Stimulated activated CD8-positive, alpha-beta memory T cell treated with anti-CD3 and anti-CD28 coated beads, Interleukin-2, amount 100 ng/mL, for 48 hours (primary cell): ENCODE measurements at places on chromosomes 1 and 21.

DNA sequence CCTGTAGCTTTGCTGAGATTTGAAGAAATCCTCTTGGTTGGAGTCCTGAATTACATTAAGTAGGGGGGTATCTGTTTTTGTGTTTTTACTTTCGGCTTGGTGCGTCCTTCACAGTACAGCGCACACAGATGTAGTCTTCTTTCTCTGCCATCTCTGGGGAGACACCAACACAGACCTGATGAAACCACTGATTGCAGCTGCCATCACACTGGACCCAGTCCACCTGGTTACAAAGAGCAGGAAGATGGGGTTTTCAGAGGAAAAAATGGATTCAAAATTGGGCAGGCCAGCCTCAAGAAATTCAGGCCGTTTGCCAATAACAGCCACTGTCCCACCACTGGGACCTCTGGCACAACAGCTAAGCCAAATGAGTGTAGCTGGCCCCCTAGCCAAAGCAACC lies 18.7 kb upstream of the SYT2 start:
- no peak for DNase-seq

DNA sequence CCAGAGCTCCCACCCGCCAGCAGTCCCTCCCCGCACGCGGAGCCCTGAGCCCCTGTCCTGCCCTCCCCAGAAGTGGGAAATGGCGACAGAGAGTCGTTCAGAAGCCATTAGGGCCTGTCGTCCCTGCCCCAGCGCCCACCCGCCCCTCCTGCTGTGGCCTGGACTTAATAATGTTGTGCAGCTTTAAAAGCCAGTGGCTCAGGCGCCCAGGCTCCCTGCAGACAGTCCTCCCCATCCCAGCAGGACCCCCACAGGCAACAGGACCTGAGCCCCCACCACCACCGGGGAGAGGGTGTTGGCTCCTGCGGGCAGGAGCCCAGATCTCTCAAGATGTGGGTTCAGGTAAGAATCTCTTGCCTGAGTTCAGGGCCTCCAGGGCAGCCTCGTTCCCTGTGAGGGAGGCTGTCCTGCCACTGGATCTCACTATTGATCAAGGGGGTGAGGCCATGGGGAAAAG lies 125.3 kb upstream of the RUNX3 start:
- no peak for DNase-seq

DNA sequence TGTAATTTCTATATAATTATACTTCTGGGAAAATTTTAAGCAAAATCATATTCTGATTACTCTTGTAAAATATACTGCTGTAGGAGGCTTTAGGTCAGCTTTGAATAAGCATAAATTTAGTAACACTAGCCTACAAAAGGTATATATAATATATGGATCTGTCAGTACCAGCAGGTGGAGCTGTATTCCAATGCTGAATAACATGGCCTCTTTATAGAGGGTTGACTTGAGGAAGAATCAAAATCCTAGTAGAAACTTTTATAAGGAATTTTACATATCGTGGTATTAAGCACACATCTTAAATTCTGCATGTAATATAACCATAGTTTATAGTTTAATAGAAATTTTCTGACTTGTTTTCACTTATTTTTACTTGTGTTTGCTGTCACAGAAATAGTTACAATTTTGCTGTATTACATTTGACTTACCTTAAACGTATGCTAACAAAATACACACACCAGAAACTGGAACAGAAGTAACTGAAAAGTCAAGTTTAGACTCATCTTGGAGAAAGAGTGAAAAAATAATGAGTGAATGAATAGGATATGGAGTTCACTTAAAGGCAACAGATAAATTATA lies 79.3 kb downstream of the HMCN1 start:
- no peak for DNase-seq

DNA sequence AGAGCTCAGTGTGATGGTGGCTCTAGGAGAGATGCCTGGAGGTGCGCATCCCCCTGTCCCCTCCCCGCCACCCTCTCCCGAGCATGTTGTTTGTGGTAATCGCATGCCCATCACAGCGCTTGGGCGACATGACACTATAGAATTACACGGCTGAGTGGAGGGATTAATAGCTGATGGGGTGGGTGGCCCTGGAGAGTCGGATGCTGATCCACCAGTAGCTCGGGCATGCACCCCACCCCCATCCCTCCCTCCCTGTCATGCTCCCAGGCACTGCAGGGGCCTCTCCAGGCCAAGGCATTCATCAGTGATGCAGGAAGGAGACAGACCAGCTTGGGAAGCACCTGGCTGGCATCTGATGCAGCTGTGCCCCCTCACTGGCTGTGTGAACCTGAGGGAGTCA lies 159.0 kb upstream of the IGSF21 start:
- DNase-seq, result no peak

GRCh38 chr21:26952374-26953066 lies 14.4 kb downstream of the ADAMTS5 start:
- DNase-seq, result no peak

DNA sequence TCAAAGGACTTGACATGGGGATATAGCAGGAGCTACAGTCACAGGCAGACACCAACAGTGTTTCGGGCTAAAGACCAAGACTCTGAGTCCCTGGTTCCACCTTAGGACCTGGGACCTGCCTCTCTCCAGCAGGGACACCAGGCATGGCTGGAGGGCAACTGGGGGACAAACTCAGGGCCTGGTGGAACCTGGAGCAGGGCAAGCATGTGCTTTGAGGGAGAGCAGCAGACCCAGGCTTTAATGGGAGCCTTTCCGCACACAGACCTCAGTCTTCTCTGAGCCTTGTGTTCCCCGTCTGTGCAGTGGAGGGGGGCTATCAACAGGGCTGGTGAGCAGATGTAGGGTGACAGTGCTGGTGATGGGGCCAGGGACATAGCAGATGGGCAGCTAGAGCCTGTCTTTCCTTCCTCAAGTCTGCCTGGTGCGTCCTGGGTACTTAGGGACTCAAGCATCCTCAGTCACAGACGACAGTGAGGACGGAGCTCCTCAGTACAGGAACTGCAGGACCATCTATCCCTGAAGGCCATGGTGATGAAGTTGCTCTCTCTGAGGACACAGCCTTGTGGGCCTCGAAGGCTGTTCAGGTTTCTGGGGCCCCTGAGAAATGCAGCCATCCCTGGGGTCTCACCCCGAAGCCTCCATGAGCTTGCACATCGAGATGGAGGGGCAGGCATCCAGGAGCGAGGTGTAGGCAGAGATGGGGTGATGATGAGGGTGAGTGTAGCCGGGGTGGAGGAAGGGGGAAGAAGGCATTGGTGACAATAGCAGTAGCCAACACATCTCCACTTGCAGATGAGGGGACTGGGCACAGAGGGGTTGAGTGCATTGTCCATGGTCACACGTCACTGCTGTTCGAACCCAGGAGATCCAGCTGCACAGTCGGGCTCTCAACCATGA lies 593.4 kb downstream of the PTPRU start:
- no peak for DNase-seq

GRCh38 chr1:19037659-19038058 lies 81.2 kb upstream of the IFFO2 start:
- no peak for DNase-seq

- DNase-seq, result no peak
These were observed 62.4 kb downstream of the PTPRC start for GRCh38 chr1:198701250-198701649.

- no peak for DNase-seq
These were observed 19.3 kb downstream of the EPHB2 start for GRCh38 chr1:22729912-22730311.

DNA sequence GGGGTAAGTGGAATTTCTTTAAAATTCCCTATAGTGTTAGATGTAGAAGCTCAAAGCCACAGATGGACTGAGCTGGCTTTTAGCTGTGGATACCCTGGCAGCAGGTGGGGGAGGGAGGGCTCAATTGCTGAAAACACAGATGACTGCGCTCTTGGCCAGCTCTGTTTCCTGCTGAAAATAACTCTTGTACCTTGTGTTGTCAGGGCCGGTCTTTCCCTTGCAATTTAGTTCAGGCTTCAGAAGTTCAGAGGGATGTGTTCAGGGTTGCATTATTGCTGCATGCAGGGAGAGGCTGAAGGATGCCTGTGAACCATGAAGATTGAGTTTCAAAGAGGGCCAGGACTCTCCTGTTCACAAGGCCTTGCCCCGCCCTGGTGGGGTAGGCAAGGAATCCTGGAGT lies 58.1 kb upstream of the GCLM start:
- no peak for DNase-seq

DNA sequence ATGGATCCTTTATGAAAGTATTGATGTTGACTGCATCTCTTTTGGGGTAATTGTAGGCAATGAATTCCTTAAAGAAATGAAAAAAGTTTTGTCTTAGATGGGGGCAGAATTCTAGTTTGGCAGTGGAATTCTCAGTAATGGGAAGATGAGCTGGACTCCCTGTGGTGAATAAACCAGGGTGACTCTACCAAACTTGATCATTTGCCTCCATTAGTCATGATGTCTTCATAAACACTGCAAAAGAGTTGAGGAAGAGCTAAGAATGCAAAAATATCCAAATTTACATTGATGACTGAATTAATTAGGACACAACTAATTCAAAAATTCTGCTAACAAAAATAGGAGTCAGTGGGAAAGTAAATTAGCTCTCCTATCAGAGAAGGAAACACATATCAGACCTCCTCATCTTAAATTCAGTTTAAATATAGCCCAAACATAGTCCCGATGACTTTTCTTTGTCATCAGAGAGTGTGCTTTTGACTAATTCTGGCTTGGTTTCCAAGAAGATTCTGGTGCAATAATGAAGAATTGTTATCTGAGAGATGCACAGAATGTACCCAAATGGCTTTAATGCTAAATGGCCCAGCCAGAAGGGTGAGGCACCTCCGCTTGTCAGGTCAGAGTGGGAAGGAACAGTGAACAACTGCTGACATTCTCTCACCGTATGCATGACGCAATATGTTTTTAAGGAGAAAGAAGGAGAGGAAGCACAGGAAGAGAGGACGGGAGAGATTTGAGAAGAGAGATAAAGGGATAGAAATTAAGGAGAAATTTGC lies 525.1 kb downstream of the LMO4 start:
- no peak for DNase-seq

DNA sequence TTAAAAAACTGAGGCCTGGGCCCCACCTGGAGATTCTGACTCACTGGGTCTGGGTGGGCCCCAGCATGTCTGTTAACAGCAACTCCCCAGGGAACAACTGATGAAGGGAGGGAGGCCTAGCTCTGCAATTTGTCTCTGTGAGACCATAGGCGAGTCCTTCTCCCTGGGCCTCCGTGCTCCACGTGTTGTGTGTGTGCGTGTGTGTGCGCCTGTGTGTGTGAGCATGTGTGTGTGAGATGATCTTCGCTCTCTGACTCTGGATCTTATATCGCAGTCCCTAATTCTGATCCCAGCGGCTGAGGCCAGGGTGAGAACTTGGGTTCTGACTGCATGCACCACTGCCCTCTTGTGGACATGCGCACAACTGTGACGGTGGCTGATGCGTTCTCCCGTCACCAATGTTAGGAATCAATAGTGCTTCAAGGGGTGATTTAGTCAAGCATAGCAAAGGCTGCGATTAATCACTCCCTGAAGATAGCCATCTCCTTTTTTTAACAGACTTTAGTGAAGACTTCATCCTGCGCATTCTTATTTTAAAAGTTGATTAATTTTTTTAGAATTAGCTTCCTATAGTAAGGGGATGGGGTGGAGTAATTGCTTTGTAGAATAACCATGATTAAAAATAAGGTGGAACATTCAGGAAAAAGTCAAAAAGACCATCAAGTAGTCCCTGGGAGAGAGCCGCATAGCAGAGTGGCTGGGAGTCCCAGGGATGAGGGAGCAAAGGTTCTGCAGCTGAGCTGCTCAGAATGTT lies 62.4 kb upstream of the USP24 start:
- DNase-seq, result peak; percentile 72

DNA sequence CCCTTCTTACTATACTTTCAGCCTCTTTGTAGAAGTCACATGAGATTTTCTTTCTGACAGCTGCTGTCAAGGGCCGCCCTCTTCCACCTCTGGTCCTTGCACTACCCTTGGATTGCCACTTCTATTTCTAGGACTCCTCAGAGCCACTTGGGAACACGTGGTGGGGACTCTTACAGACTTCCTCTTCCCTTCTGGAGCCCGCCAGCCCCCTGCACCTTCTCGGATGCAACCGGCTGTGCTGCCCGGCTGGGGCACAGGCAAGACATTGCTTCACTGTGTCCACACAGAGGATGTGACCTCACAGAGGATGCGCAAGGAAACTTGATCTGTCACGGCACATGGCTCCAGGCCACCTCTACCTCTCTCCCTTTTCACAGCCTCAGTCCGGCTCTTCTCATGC lies 2.4 kb upstream of the IKBKE start:
- no peak for DNase-seq

DNA sequence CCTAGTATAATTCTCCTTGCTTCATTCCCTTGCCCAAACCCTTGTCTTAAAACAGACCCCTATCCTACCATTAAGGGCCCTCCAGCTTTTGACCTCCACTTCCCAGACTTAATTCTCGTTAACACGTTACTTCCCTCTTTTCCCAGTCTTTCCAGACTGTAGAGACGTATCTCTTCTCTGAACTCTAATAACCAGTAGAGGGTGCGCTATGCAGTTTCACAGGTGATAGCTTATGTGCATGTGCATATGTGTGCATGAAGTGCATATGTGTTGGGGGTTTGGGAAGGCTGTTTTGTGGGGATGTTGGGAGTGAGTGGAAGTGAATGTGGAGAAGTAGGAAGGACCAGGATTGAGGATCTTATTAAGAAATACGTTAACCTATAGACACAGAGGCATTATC lies 78.1 kb upstream of the CCDC190 start:
- DNase-seq, result no peak

GRCh38 chr1:56070601-56071000 lies 508.8 kb downstream of the PLPP3 start:
- DNase-seq, result no peak

GRCh38 chr1:65478379-65479026 lies 58.0 kb downstream of the LEPR start:
- no peak for DNase-seq

DNA sequence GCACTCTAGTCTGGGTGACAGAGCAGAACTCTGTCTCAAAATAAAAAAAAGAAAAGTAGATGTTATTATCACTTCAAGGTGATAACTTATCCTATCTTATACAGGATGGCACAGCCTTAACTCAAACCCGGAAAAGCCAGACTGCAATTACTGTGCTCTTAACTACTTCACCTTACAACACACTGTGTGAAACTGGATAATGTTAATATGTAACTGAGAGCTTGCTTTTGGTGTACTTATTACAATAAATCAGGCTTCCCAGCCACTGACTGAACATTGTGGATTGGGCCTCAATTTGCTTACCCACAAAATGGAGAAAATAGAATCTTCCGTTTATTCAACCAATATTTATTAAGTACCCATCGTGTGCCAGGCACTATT lies 1.4 kb downstream of the ORC1 start:
- DNase-seq, result no peak

- no peak for DNase-seq
These were observed 12.5 kb downstream of the CHD5 start for GRCh38 chr1:6167391-6168303.

GRCh38 chr1:30773722-30774358 lies 16.3 kb upstream of the LAPTM5 start:
- DNase-seq, result no peak

DNA sequence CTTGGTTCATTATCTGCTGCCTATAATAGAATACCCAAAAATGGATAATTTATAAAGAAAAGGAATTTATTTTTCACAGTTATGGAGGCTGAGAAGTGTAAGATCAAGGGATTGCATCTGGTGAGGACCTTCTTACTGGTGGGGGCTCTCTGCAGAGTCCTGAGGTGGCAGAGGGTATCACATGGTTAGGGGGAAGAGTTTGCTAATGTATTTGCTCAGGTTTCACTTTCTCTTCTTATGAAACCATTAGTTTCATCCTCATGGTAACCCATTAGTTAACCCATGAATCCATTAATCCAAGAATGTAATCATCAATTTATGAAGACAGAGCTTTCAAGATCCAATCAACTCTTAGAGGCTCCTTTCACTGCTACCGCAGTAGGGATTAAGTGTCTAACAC lies 120.6 kb downstream of the DNM3 start:
- DNase-seq, result no peak
